ENCODE measurements at places on chromosomes 5 and 9. TPM values are rescaled to one million over a fixed set of nuclear protein-coding genes. Genes with fewer than 3 reads are reported as not detected.

Gene DRD1
- 0.19 TPM for polyA plus RNA-seq

Gene SLC9A3
- polyA plus RNA-seq = 0.84 TPM

Gene NR5A1
- polyA plus RNA-seq = not detected

Gene SPTLC1
- polyA plus RNA-seq = 97.8 TPM

Gene NTRK2
- polyA plus RNA-seq = 0.70 TPM

Gene DTWD2
- polyA plus RNA-seq = 2.8 TPM

Gene PCA3
- not detected for polyA plus RNA-seq

Gene PCDHGC5
- polyA plus RNA-seq = 0.97 TPM

Gene CTNND2
- polyA plus RNA-seq = not detected

Gene PRDM9
- polyA plus RNA-seq = not detected

Gene WNK2
- polyA plus RNA-seq = not detected

Gene GLRA1
- polyA plus RNA-seq = not detected

Gene CDX1
- 0.09 TPM for polyA plus RNA-seq

Gene PCDHB7
- 0.28 TPM for polyA plus RNA-seq

Gene PCDHB11
- 0.11 TPM for polyA plus RNA-seq

Gene TLR4
- 1.0 TPM for polyA plus RNA-seq

Gene C6
- not detected for polyA plus RNA-seq

Gene NEUROG1
- polyA plus RNA-seq = not detected

Gene FAM78A
- 0.26 TPM for polyA plus RNA-seq

GRCh38 chr9:110650991-110651411 is 17.6 kb upstream of the MUSK start:
- peak; percentile 97 for DNase-seq

DNA sequence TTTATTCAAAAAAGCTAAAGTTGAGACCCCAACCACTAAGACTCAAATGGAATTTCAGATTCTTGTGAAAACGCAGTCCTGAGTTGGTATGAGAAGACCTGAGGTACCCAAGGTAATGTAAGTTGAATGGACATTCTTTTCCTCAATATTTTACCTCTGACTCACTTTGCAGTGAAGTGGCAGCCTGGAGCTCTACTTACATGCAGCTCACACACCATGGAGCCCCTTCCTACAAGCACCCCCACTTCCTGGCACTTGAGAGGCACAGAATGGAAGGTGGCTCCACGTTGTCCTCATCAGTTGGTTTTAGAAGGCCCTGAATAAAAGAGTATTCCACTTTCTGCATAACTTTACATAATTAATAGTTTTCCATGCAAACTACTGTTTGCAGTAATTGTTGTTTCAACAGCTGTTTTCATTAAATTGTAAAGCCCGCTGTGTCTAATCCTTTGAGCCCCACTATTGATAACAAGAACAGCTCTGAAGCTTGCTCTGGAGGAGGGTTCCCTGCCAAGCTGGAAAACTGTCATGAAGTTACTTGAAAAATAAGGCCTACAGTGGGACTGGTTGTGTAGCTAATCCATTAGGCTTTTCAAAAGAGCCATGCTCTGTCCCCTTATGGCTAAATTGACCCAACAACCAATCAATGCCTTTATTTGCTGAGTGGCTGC is 102.2 kb upstream of the SPATA31D4 start:
- no peak for DNase-seq

- no peak for DNase-seq
Observed at GRCh38 chr9:84955971-84956370, 286.4 kb downstream of the NTRK2 start.

DNA sequence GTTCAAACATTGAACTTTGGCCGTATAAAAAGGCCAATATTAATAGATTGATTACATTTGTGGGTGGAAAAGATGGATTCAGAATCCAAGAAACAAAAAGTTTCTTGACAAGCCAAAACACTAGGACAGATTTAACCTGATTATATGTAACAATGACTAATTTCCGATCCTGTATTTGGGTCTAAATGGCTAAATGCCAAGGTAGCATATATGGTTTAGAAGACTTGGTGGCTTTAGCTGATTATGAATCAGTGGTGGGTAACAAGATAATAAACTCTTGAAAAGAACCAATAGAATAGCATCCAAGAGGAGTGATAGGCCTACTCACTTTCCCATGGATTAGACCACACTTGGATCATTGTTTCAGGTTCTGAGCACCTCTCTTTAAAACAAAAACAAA is 21.8 kb upstream of the ANP32B start:
- no peak for DNase-seq

DNA sequence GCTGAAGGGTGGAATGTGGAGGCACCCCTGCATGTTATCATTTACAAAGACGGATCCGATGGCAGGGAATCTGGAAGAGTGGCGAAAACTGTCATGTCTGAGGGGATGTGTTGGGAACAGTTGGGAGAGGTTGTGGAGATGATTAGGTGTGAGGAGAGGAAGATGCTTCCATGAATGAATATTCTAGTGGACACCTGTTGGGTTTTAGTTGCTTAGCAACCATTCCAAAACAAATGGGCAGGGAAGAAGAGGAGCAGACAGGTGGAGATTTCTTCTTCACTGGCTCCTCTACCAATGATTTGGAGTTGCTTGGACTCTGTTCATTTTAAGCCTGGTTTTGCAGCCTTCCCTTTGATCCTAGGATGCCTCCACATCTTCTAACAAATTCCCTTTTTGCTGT is 465.3 kb upstream of the CLINT1 start:
- DNase-seq = no peak

GRCh38 chr9:124562328-124562727 is 55.1 kb upstream of the NR5A1 start:
- no peak for DNase-seq

- DNase-seq = no peak
Observed at GRCh38 chr5:55114061-55114460, 11.6 kb downstream of the GZMA start.

GRCh38 chr5:89246864-89247263 is 363.9 kb upstream of the MEF2C start:
- DNase-seq = no peak

DNA sequence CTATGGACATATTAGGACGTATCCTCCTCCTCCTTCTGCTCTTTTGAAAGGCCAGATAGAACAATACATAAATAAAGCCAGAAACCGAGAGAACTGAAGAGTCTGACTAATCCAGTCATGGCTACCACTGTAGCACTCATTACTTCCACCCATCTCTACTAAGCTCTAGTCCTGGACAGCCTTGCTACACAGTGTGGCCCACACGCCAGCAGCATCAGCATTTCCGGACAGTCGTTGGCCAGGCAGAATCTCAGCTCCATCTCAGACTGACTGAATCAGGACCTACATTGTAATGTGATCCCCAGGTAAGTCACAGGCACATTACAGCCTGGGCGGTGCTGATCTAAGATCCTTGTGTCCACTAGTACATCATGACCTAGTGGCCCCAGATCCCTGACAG is 182.9 kb downstream of the DRD1 start:
- no peak for DNase-seq

DNA sequence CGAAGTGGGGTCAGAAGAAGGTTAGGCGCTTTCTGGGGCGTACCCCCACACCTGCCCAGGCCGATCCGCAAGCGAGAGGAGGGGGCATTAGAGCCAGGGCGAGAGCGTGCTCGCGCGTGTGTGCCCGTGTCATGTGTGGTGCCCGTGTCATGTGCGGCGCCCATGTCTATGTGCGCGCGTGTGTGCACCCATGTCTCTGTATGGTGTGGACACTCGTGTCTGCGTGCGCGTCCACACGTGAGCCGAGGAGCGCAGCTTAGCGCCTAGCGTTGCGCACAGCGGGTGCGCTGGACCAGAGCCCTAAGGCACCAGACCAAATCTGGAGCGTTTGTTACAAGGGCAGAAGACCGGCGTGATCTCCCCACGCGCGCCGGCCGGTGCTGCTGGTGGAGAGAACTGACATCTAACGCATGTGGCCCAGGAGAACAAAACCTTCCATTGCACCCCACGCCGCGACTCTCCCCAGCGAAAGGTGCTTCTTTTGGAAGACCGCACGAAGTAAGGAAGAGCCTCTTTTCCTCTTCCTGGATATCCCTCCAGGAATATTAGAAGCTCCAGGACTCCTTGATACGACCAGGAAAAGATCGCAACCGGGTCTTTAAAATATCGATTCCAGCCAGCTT is 644 bp downstream of the NIM1K start:
- peak; percentile 39 for DNase-seq

DNA sequence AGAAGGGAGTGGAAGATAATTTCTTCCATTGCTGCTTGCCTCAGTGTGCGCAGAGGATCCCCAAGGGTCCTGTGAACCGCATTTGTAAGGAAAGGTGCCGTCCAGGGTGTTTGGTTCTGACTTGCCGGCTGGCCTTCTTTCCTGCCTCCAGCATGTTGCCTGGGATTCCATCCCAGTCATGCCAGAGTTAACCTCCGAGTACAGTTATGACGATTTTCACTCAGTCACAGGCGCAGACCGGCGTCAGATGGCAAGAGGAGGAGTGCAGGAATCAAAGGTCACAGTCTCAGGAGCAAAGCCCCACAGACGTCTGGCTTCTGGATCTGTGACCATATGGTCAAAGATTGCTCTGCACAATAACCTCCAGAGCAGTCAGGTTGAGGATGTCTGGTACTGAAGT is 5.9 kb upstream of the GADD45G start:
- no peak for DNase-seq

DNA sequence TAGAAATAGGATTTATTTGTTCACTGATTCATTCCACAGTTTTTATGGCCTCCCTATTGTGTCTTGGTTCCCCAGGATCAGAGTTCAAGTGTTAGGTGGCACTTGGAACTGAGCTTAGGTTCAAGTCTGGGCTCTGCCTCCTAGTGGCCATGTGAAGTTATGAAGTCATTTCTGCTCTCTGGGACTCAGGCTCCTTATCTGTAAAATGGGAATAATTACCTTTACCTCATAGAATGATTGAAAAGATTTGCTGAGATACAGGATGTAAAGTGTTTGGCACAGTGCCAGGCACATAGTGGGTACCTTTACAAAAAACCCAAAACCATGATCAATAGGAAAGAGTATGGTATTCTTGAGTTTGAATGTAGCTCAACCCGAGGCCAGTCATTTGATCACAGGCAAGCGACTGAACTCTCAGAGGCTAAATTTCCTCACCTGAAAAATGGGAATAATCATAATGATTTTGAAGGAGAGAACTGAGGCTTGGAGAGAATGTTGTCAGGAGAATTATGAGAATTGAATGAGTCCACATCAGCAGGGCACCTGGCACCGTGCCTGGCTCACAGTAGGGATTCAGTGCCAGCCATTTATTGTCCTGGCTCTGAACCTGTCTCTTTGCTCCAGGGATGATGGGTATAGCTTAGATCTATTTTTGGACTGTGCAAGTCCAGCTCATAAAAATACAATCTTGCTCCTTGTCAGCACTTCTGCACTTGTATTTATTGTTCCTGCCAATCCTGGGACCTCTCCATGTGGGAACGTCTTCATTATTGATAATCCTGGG is 10.8 kb downstream of the NSG2 start:
- no peak for DNase-seq

GRCh38 chr5:32027717-32028458 is 146.2 kb downstream of the GOLPH3 start:
- DNase-seq = peak; percentile 98

- DNase-seq = no peak
Observed at GRCh38 chr9:137035507-137035834, 3.6 kb upstream of the FUT7 start.

DNA sequence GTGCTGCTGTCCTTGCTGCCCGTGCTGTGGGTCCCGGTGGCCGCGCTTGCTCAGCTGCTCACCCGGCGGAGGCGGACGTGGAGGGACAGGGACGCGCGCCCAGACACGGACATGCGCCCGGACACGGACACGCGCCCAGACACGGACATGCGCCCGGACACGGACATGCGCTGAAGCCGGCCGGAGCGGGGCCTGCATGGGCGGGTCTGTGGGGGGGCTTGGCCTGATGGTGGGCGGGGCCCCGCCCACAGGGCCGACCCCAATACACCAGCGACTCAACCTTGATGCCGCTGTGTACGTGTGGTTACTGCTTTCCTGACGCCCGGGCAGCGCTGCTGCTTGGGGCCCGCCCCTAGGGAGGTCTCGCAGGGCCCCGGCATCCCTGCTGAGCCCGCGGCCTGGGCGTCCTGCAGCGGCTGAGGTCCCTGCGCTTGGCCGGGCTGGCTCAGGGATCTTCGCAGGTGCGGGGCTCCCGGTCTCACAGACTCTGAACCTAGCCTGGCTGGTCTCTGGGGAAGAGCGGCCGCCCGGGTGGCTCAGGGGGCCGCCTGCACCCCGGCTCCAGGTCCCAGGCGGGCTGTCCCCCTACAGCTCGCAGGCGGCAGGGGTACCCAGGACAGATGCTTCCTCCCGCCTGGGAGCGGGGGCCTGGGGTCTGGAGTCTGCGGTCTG is 20.9 kb downstream of the SLC6A18 start:
- DNase-seq = no peak

- DNase-seq = peak; percentile 6
Observed at GRCh38 chr9:26669701-26670670, 222.6 kb downstream of the CAAP1 start.

- DNase-seq = no peak
Observed at GRCh38 chr5:164394686-164395194, 889.3 kb downstream of the MAT2B start.

- DNase-seq = peak; percentile 24
Observed at GRCh38 chr5:137344723-137345322, 154.3 kb downstream of the SPOCK1 start.

DNA sequence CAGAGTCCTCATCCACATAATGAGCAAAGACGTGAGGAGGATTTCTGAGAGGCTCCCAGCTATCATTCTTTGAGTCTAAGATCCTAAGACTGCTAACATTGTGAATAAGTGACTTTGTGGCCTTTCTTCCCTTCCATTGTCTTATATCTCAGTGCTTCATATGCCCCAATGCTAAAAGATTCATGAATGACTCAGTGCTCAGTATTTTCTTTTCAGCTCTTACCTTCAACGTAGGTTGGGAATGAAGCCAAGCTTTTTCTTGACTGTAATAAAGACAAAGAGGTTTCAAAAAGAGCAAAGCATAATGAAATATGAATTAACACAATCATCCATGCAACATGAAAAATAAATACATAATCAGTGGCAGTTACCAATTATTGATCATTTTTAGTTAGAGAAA is 146.4 kb downstream of the ENTREP1 start:
- DNase-seq = peak; percentile 67

DNA sequence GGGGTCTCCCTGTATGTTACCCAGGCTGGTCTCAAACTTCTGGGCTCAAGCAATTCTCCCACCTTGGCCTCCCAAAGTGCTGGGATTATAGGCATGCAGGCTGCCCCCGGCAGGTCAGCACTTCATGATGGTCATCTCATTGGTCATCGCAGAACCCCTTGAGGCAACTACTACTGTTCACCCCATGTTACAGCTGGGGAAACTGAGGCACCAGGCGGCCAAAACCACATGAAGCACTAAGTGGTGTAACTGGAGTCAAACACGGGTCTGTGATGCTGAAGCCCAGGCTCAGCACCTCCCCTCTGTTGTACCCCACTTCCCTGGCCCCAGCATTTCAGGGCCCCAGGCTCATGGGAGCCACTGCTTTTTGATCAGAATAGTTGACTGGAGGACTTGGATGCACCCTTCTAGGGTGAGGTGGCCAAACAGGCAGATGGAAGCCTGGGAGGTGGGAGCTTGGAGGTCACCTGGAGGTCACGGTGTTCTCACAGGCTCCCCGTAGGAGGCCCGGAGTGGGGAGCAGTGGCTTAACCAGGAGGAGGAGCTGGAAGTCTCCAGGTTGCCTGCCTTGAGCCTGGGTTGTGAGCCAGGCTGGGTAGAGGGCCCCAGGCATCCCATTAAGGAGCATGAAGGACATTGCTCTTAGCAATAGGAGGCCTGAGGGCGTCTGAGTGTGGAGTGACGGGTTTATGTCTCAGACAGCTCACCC is 57.3 kb upstream of the RPL26L1 start:
- peak; percentile 65 for DNase-seq

All from fibroblast of lung (primary cell).